NCI-H1048 (cell line): ENCODE measurements at places on chromosomes 4 and X.

DNA sequence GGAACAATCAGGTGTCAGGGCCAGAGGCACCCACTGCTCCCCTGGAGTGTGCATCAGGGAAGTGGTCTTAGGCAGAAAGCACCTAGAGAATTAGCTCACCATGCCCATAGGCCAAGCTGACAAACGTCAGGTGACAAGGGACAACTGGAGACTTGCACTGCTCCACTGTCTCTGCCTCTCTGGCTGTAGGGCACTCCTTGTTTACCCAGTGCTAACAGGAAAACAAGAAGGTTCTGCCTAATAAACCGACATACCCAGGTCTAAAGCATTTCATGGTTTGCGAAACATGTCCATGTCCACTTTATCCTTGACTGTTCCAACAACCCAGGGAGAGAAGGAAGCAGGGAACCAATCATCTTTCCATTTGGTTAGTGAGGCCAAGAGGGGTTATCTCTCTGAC is 92.5 kb upstream of the MAMLD1 start:
- no peak for DNase-seq

GRCh38 chr4:39384563-39384962 is 18.4 kb upstream of the RFC1 start:
- DNase-seq = no peak

DNA sequence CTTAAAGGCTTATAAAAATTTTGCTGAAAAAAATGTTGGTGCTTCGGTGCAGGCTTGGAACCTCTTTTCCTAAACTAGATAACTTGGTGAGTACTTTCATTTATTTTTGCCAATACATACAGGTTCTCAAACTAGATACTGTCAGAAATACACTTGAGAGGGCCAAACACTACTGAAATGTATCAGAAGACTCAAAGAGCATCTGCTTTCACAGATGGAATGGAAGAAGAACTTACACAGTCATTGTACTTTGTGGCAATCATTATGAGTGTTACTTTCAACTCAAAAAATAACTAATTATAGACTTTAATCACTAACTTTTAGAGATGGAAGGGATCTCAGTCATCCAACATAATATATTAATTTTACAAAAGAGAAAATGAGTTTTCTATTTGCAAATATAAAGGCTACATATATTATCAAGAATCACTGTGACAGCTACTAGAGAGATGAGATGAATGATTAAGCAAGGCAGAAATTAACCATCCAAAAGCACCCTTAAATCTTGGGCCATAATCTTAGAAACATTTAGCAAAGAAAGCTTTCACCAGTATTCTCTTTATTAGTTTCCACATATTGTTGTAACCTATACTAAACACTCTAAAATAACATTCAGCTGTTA is 1.0 kb downstream of the ENAM start:
- DNase-seq = no peak

- no peak for DNase-seq
These were observed 16.8 kb upstream of the COX18 start for GRCh38 chr4:73086095-73086868.

DNA sequence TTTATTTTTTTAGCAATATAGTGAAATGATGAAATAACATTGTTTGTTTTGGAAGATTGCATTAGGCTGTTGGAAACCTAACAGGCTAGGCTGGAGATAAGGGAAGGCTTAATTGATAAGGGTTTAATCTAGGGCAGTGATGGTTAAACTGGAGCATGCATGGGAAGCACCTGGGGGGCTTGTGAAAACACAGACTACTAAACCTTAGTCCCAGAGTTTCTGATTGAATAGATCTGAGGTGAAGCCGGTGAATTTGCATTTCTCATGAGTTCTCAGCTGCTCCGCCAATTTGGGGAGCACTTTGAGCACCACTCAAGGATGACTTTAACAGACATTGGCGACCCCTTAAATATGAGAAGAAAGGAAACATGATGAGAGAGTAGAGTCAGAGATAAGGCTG is 11.5 kb downstream of the STK26 start:
- no peak for DNase-seq

GRCh38 chr4:122890147-122890795 is 32.1 kb downstream of the NUDT6 start:
- DNase-seq = no peak
